ENCODE measurements at places on chromosomes 2 and 18.

DNA sequence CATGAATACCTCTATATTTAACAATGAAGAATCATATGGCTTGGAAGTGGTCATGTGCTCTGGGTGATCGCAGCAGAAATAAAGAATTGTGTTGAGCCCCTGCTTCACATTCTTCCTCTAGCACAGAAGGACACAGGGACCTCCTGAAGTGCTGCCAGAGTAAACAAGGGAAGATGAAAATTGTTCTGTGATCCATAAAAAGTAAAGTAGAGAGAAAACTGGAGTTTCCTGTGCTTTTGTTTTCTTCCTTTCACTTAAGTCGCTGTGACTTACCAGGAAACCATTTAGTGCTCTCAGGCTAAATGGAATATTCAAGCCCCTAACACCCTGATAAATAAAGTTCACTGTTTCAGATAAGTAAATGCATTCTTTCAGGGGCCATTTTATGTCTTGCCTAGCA, 1173.6 kb upstream of the CHAC2 start:
- no peak for DNase-seq

DNA sequence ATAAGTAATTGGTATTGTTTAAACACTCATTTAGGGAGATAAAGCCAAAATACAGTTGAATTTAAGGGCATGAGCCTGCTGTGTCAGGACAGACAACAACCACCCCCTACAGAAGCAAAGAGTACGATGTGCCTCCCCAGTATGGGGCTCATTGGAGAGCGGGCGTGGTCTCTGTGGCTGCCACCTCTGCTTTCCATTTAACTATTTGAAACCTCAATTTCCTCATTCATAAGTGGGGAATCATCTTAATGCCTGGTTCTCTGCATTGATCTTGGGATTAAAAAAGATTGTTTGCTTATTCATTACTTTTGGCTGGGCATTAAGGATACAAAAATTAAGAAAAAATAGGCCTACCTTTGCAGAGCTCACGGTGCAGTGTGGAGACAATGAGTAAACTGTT, 21.4 kb downstream of the KCNS3 start:
- no peak for DNase-seq

- DNase-seq, result no peak
Observed at GRCh38 chr18:66511289-66511688, 92.6 kb downstream of the CDH19 start.

DNA sequence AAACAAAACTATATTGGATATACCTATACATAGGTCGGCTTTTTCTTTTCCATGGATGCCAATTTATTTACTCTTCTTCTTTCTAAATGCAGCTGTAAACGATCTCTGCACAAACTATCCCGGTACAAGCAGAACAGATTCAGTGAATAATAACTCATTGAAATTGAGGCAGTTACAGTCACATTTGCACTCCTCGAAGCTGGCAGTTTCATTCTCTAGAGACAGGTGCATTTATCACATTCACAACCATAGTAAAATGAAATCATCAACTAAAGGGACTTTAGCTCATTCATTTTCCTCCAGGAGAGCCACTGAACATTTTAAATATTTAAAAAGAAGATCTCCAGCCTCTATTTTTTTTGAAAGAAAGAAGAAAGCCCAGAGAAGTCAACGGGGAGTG, 551.7 kb downstream of the LRP1B start:
- no peak for DNase-seq

DNA sequence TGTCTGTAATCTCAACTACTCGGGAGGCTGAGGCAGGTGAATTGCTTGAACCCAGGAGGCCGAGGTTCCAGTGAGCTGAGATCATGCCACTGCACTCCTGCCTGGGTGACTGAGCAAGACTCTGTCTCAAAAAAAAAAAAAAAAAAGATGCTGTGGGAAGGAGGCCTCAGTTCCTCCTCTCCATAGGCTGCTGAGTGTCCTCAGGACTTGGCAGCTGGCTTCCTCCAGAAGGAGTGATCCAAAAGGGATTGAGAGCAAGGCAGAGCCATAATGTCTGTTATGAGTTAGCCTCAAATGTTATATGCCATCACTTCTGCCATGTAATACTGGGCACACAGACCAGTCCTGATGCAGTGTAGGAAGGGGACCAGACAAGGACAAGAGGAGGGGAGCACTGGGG, 6.6 kb upstream of the NPC1 start:
- no peak for DNase-seq

- DNase-seq, result no peak
Observed at GRCh38 chr2:187129306-187129705, 280.3 kb upstream of the ZSWIM2 start.

GRCh38 chr2:39013871-39014270, 107.0 kb downstream of the SOS1 start:
- no peak for DNase-seq

GRCh38 chr2:5537180-5537688, 154.9 kb upstream of the SOX11 start:
- no peak for DNase-seq

GRCh38 chr2:3672861-3673678, 15.1 kb downstream of the ALLC start:
- DNase-seq, result no peak

DNA sequence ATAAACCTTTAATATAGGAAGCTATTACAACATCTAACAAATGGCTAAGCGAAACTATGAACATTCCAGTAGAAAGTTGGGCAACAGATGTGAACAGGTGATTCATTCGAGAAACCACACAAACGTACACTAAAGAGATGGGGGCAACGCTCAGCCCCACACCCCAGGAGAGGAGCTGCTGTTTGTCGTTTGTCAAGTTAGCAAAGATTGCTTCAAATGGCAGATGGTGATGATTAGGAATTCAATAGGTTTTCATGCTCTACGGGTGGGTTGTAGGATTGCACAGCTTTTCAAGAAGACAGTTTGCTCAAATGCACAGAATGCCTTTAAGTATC, 154.7 kb upstream of the HDAC4 start:
- no peak for DNase-seq

- no peak for DNase-seq
Observed at GRCh38 chr2:46643951-46644350, 164.6 kb downstream of the TMEM247 start.

GRCh38 chr2:119197529-119198239, 25.9 kb upstream of the STEAP3 start:
- DNase-seq, result no peak

DNA sequence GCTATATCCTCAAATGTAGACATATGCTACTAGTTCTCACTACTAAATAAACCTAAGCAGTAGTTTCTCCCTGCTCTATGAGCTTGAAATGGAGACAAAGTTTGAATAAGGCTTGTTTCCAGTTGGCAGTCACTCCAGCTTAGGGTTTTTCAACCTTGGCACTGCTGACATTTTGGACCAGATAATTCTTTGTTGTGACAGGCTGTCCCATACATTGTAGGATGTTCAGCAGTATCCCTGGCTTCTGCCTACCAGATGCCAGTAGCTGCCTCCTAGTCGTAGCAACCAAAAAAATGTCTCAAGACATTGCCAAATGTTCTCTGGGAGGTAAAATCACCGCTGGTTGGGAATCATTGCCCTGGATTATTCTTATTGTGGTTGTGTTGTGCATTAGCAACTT, 182.7 kb upstream of the PARD3B start:
- DNase-seq, result no peak

- no peak for DNase-seq
Observed at GRCh38 chr2:121191191-121192170, 93.5 kb downstream of the TFCP2L1 start.

DNA sequence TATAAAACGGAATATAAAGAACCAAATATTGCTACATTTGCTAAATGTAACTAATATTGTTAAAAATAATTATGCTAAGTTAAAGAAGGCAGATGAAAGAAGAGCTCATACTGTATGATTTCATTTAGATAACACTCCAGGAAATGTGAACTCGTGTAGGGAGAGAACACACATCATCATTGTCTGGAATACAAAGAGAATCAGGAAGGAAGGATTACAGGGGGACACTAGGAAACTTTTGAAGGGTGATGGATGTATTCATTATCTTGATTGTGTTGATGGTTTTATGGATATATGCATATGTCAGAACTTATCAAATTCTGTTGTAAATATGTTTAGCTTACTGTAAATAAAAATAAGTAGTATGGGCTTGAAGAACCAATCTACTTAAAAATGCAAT, 104.1 kb upstream of the TRIB2 start:
- no peak for DNase-seq

DNA sequence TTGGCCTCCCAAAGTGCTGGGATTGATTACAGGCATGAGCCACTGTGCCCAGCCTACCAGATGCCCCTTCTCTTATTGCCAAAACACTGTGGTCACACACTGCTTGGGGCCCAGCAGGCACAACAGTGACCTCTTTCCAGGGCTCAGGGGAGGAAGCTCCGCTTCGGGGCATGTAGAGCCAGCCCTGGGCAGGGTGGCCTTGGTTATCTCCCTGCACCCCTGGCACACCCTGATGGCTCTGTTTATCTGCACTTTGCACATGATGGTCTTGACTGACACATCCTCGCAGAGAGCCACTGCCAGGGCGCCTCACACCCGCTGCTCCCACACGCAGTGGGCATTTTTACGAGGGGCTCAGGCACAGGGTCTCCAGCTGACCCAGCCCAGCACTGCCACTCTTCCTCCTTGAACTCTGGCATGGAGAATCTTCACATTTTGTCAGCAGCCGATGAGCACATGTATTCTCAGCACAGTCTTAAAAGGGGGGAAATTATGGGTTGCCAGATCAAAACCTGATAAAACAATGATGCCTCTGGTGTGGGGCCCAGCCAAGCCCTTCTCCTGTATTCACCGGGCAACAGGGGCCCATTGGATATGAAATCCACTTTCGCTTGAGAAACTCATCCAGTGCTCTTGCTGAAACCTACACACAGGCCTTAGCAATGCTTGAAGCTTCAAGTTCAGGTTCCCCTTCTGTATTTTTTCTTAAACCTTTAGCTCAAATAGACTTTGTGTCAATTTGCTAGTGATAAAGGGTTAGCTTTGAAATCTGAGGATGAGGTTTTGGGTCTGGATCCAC, 5.9 kb downstream of the GYPC start:
- peak; percentile 21 for DNase-seq

- no peak for DNase-seq
Observed at GRCh38 chr2:20356042-20356441, 5.4 kb upstream of the PUM2 start.

DNA sequence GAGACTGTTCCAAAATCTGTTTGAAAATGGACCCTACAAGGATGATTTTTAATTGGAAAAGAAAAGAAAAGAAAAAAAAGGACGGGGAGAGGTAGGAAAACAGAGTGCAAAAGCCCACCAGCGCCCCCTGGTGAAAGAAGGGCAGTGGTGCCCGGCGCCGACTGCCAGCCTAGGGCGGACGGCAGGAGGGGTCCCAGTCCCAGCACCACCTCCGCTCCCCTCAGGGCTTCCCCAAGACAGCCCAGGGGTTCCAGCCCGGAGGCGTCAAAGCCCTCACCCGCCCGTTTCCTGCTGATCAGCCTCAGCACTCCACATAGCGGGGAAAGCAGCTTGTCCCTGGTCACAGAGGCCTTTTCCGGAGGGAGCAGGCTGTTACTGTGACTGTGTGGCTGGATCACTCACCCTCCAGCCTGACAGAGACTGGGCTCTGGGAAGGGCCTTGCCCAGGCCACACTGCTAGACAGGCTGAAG, 213.9 kb downstream of the TFCP2L1 start:
- DNase-seq, result peak; percentile 44

DNA sequence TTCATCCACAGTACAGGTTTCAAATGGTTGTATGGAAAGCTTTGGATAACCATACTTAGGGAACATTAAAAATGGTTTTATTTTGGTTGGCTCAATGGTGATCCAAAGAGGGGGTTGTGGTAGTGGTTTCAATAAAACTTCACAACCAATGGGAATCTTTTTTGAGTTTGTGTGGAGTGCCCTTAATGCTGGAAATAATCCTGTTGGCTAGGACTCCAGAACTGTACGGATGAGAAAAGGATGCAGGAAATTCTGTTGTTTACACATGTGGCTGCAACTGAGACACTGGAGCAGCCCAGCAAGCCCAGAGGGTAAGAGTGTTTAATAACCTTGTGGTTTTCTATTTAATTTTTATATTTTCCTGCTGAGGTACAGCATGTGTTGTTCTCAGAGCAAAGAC, at the start of gene CCDC102B:
TSS of gene CCDC102B (plus strand) at position 210 of the 400 bp plus-strand sequence. CDS start 38,684 bp downstream, outside the sequence.
- no peak for DNase-seq

DNA sequence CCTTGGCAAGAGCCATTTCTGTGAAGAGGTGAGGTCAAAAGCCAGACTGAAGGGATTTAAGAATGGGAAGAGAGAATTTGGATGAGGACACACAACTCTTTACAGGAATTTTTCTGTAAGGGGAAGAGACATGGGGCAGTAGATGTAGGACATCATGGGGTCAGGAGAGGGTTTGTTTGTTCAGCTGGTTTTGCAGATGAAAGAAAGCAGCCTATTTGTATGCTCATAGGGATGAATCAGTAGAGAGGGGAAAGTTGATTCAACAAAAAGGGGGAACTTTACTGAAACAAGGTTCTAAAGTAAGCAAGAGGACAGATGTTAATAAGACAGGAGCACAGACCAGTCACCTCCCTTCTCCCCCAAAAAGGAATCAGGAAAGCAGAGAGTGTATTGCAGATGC, 11.2 kb downstream of the SCG2 start:
- no peak for DNase-seq

DNA sequence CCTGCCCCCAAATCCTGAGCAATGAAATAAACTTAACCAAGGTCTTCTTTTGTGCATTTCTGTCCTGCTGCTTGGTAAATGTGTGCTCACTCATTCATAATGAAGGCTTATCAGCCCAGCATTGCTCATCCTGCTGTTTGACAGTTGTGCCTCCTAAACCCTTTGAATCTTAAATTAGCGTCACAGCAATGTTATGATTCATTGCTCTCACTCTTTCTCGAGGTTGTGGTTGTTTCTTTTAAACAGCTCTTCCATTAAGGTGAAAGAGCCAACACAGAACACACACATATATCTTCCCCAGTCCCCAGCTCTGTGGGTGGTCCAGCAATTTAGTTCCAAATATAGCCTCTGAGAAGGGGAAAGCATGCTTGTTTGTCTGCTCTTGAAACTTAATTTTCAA, 84.0 kb downstream of the EVA1A start:
- DNase-seq, result no peak

DNA sequence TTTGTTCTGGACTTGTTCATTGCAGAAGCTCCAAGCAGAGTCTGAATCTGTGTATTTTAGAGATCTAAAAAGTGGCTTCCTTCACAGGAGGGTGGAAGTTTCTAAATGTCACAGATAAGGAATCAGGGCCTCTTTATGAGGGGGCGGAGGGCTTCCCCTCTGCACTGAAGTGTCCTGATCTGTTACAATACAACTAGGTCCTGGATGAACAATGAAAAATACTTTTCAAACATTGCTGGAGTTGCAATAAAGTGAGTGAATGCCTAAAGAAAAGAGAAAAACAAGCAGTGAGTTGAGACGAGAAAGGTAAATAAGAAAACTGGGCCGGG, 179.3 kb upstream of the HDAC4 start:
- DNase-seq, result no peak

- DNase-seq, result no peak
Observed at GRCh38 chr2:15829091-15829801, 111.1 kb upstream of the MYCN start.

DNA sequence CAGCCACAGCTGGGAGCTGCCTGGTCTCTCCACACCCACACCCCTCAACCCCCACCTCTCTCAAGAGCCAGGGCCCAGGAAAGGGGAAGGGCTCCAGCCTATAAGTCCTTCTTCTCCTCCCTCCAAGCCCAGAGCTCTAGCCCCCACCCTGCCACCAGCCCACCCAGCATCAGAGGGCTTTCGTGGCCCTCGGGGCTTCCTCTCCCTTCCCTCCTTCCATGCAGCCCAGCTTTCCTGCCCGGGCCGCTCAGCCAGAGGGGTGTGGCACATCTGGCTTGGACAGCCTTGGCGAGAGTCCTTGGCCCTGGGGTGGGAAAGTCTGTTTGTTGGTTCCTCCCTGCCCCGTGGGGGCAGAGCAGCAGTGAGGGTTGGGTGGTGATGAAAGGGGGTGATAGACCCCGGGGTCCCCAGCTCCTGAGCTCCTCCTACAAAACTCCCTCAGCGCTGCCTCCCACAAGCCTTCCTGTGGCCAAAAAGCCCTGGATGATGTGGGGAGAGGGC, 7.0 kb downstream of the TNS1 start:
- DNase-seq, result no peak

Measured in stimulated activated CD4-positive, alpha-beta T cell treated with anti-CD3 and anti-CD28 coated beads, TNF-alpha, amount 100 ng/mL, for 24 hours (primary cell).